ENCODE measurements at places on chromosomes 6 and 20.

GRCh38 chr6:170516783-170517616 is 36.1 kb downstream of the PSMB1 start:
- peak; percentile 55 for DNase-seq

DNA sequence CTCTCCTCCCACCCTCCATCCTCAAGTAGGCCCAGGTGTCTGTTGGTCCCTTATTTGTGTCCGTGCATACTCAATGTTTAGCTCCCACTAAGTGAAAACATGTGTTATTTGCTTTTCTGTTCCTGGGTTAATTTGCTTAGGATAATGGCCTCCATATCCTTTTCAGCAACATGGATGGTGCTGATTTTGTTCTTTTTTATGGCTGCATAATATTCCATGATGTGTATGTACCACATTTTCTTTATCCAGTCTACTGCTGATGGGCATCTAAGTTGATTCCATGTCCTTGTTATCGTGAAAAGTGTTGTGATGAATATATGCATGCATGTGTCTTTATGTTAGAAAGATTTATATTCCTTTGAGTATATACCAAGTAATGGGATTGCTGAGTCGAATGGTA is 314.9 kb upstream of the IRAK1BP1 start:
- no peak for DNase-seq

DNA sequence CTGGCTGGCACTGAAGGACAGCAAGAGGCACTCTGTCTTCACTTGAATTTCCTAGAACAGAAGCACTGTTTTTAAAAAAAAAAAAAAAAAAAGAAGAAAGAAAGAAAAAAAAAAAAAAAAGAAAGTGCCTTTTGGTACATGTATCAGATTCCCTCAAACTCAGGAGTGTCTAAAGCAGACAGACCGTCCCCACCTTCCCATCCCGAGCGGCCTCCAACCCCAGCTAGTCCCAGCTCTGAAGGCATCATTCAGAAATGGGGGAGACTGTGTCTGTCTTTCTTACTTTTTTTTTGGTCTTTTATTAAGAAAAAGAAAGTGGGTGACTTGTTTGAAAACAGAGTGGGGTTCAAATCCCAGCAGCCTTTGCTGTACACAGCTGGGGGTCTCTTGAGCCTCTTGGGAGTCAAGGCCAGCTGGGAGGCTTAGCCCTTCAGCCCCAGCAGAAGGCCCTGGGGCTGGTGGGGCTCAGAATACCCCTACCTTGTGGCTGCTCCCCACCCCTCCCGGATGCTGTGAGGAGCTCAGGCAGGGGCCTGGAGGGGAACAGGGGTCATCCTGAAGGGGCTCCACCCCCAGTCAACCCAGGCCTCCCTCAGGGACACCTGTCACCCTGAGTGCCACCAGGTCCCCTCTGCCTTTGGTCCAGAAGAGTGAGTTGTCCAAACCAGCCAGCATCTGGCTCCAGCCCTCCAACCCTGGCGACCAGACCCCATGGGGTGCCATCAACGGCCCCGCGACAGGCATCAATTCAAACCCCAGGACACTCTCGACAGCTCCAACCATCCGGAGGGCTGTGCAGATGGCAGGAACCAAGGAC is 128.3 kb downstream of the TAF4 start:
- no peak for DNase-seq

DNA sequence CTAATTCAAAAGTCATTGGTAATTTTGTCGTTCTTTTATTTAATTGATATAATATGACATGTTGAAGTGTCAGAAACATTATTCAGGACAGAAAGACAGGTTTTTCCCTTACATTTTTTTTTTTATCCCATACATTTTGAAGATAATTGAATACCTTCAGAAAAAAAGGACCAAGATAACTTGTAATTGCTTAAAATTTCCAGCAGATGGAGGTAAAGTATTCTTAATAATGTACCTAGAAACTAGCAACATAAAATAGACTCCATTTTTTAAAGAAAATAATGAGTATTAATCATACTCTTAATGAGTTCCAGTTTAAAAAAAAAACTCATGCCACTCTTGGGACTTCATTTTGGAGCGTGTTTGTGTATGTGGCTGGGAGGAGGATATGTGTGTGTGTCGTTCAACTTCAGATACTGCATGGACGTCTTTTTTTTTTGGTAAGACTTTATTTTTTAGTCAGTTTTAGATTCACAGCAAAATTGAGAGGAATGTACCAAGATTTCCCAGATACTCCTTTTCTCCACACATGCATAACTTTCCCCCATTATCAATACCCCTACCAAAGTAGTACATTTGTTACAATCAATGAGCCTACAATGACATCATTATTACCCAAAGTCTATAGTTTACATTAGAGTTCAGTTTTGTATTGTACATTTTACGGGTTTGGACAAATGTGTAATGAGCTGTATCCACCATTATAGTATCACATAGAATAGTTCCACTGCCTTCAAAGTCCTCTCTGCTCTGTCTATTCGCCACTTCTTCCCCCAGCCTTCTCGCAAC is 79.4 kb downstream of the ROS1 start:
- no peak for DNase-seq

DNA sequence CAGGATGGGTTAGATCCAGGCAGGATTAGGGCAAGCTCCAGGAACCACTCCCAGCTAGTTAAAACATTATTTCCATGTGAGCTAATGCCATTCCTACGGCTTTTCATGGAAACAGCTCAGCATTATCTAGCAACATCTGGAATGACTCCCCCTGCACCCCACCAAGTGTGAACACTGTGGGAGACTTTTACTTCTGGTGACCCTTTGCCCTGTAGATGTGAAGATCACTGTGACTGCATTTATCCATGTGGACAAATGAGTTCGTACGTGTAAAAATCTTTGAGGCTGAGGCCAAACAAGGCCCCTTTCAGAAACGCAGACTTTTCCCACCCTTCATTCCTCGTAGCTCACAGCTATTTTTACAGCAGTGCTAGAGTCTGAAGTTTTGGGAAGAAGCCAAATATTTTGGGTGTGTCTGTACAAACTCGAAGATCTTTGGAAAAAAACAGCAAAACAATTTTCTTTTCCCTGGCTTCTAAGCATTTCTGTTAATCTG is 221.8 kb upstream of the SOX4 start:
- peak; percentile 53 for DNase-seq

- DNase-seq: no peak
Measured at GRCh38 chr6:122374307-122374706, 25.1 kb upstream of the HSF2 start.

DNA sequence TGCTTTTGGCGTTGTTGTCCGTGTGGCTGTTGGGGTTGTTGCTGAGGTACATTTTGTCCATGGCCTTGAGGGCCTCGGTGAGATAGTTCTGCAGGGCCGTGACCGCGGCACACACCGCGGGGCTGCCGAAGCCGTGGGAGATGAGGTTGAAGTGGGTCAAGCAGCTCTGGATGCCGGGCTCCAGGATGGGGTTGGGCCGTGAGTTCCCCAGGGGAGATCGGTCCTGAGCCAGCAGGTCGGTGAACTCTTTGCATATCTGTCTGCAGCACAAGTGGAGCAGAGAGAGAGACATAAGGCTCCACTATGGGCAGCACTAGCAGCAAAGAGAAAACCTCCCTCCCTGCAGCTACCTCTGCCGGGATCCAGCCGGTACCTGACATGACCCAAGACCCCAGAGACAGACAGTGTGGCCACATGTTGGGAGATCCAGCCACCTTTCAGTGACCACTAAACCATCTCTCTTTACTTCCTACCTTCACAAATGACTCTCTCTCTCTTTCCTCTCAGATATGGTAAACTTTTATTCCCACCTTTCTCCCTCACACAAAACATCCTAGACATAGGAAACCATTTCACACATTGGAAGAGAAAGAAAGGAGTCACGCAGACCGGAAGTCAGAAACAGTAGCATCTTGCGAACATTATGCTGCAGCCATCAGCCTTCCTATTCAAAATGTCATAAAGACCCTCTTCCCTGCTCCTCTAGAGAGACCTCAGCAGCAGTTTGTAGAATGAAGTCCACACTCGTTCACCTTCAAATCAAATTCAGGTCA is 16.2 kb downstream of the TFAP2A start:
- no peak for DNase-seq

GRCh38 chr20:4889446-4889845 is 111.9 kb downstream of the SLC23A2 start:
- DNase-seq: no peak

GRCh38 chr20:23118144-23118543 is 32.0 kb upstream of the CD93 start:
- no peak for DNase-seq

DNA sequence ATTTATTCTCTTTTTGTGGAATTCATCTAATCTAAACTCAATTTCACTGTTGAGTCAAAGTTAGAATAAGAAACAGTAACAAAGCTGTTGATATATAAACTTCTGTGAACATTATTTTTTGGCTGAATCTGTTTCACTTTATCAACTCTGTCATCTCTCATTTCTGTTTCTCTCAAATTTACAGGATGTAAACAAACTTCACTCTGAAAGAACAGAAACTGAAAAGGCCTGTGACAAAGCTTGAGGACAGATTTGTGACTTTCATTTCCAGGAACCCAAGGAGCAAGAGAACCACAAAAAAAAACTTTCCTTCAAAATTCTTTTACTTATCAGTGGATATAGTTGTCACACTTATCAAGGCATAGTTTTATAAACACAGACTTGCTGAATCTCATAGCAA is 447.9 kb upstream of the OPRM1 start:
- no peak for DNase-seq

DNA sequence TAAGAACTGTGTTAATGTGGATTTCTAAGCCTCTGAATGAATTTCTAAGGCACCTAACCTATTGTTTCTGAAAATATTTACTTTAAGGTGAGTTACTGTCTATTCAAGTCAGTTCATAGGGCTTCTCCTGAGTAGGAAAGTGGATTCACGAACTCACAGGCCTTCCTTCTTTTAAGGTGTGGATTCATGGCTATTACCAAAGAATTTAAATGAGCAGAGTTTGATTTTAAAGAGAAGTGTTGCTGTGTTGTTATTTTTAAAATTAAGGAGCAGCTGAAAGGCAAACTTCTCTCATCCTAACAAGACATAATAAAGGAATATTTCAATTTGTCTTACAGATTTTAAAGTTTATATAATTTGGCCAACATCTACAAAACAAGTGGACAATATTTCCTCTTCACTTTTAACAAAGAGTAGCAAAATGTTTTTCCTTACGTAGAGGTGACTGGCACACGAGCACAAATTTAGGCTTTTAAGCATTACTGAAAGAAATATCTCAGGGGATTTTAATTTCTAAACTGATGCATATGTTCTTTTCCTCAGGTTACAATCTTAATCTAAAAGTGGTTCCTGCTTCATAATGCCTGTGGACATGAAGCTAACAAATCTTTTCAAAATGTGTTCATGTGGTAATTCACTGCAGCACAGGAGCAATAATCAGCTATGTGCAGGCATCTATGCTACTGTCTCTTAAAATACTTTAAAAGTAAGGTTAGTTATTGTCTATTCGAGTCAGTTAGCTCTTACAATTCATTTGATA is 602 bp upstream of the TSPYL4 start:
- peak; percentile 28 for DNase-seq

- no peak for DNase-seq
Measured at GRCh38 chr6:110329714-110330436, 28.3 kb downstream of the METTL24 start.

All from kidney (tissue), 22 donors.